B cell (primary cell): ENCODE measurements at places on chromosomes 6 and 20. TPM values are rescaled to one million over a fixed set of nuclear protein-coding genes. Genes with fewer than 3 reads are reported as not detected.

The ALDH5A1 gene
- total RNA-seq = 26.3 and 28.3 TPM in 2 replicates

The KCNS1 gene
- not detected in 2 replicates for total RNA-seq

The MUC21 gene
- total RNA-seq = not detected in 2 replicates

The LRRN4 gene
- total RNA-seq = not detected in 2 replicates

The SMOC2 gene
- total RNA-seq = 0.37 and 0.51 TPM in 2 replicates

GRCh38 chr20:62891111-62891510 is 29.5 kb upstream of the TCFL5 start:
- no peak for DNase-seq
- no peak overlapping the region for H3K4me3 ChIP-seq
- H3K27me3 ChIP-seq = no peaks in the 10 kb centered on the region
- H3K4me1 ChIP-seq = no peaks in the 10 kb centered on the region

DNA sequence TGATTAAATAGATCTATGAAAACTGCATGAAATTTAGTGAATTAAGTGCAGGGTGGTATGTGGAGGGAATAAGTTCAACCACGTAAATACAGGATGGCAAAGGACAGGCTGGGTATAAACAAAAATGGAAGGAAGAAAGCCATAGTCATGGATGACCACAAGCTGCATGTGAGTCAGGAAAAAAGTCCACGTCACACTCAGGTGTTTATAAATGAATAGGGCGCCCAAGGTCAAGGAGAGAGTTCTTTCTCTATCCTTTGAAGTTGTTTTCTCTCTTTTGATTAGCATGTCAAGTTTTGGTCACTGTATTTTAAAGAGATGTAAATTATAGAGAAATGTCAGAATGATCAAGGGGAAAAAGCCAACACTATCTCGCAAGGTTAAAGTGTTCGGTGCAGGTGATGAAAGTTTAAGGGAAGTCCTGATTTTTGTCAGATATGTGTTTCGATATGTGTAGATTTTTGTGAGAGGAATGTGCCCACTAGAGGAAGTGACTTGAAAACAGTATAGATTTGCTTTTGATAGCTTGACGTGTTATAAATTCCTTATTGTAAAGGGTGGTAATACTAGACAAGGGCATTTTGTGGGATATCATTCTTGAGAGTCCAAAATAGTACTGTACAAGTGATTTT is 58.7 kb downstream of the MAP3K4 start:
- no peak overlapping the region for H3K27ac ChIP-seq
- DNase-seq = no peak
- no peaks in the 10 kb centered on the region for H3K4me1 ChIP-seq
- H3K4me3 ChIP-seq = no peak overlapping the region
- H3K36me3 ChIP-seq = peaks cover 7% of the 10 kb centered on the region

DNA sequence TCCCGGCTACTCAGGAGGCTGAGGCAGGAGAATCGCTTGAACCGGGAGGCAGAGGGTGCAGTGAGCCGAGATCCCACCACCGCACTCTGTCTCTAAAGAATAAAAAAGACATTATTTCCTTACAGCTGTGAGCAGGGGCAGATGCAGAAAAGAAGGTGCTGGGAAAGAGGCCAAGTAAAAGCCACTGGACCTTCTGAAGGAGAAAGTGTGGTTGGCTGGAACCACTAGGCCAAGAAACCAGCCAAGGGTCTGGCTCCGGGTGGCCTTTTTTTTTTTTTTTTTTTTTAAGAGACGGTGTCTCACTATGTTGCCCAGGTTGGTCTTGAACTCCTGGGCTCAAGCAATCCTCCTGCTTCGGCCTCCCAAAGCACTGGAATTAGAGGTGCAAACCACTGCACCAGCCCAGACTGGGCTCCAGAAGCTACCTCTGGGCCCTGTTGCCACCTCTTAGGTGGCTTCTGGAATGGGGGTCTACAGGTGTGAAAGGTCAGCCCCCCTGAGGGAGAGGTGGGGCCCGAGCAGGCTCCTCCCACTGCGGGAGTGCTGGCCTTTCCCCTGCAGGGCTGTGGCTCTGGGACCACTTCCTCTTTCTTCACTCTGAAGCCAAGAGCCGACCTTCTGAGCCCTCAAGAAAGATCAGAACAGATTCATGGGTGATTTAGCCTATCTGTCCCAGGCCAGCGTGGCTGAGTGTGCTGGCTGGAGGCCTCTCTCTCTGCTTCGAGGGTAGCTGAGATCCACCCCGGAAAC is at the start of gene FGD2:
FGD2 (plus strand) TSS at position 595 of the 750 bp plus-strand sequence. CDS start 163 bp downstream, outside the sequence.
- H3K4me1 ChIP-seq = peaks cover 56% of the 10 kb centered on the region
- peaks cover 23% of the 10 kb centered on the region for H3K36me3 ChIP-seq
- peak within 1 kb of the TSS; percentile 93 for H3K4me3 ChIP-seq
- peak within 1 kb of the TSS; percentile 80 for H3K27ac ChIP-seq
- peak; percentile 89 for DNase-seq

DNA sequence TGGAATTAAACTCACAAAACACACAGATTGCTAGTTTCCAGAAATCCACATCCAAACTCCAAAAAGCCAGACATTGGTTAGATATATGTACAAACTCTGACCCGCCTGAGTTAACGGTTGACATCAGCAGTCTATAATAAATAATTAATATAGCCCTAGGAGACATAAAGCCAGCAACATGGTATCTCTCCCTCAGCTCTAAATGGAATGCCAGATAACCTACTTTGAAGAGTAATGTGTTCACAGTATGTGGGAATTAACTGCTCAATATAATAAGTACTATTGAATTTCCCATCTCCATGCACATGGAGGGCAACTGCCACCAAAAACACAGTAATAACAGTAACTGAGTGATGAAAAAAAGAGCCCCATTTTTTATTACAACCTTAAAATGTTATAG is 383.2 kb downstream of the CD83 start:
- H3K27ac ChIP-seq = no peak overlapping the region
- H3K36me3 ChIP-seq = no peaks in the 10 kb centered on the region
- H3K27me3 ChIP-seq = no peaks in the 10 kb centered on the region
- no peak for DNase-seq
- no peaks in the 10 kb centered on the region for H3K4me1 ChIP-seq
- H3K4me3 ChIP-seq = no peak overlapping the region

DNA sequence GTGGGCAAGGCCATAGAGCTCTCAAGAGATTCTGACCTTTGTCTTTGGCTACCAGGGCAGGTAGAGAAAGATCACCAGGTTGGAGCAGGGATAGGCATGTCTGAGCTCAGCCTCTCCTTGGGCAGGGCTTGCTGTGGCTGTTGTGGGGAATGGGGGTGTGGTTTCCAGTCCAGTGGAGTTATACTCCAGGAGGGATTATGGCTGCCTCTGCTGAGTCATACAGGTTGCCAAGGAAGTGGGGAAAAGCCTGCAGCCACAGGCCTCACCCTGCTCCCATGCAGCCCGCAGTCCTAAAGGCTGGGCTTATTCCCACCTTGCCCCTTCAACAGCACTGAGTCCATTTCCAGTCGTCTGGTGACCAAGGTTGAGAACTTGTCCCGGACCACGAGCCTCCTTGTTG is 21.9 kb downstream of the MEP1A start:
- no peak overlapping the region for H3K27ac ChIP-seq
- no peak overlapping the region for H3K4me3 ChIP-seq
- DNase-seq = no peak
- no peaks in the 10 kb centered on the region for H3K27me3 ChIP-seq
- no peaks in the 10 kb centered on the region for H3K36me3 ChIP-seq
- H3K4me1 ChIP-seq = no peaks in the 10 kb centered on the region

- no peaks in the 10 kb centered on the region for H3K27me3 ChIP-seq
- H3K36me3 ChIP-seq = no peaks in the 10 kb centered on the region
- H3K4me3 ChIP-seq = no peak overlapping the region
- no peaks in the 10 kb centered on the region for H3K4me1 ChIP-seq
- H3K27ac ChIP-seq = no peak overlapping the region
These were observed 233.6 kb downstream of the TTLL2 start for GRCh38 chr6:167558246-167559177.

GRCh38 chr20:63562461-63563224 is 8.7 kb downstream of the FNDC11 start:
- no peaks in the 10 kb centered on the region for H3K36me3 ChIP-seq
- no peak for DNase-seq
- no peak overlapping the region for H3K27ac ChIP-seq
- no peak overlapping the region for H3K4me3 ChIP-seq
- H3K4me1 ChIP-seq = peaks cover 11% of the 10 kb centered on the region
- no peaks in the 10 kb centered on the region for H3K27me3 ChIP-seq

DNA sequence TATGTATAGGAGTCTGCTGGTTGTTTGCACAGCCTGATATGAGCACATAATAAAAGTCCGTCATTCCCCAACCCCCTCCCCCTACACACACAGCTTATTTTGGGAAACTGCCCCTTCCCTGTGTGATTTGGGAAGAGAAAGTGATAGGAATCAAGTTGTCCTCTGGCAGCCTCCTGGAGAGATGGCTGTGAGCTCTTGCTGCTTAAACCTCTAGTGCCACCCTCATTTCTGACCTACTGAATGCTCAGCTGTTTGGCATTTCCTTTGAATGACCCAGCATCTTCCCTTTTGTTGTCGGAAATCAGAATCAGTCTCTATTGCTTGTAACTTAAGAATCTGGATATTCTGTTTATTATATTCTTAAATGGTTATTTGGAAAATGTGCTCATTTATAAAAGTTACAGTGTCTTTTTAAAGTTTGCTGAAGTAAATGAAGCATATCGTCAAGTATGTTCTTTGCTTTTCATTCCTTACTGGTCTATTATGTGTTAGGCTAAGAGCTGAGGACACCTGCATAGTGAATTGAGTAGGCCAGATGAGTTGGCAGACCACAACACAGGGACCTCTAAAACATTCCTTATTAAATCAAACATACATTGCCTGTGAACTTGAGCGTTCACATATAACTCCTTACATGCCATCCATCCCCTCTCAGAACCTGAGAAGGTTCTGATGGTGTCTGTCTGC is 5.5 kb downstream of the RWDD2A start:
- DNase-seq = no peak
- H3K27me3 ChIP-seq = no peaks in the 10 kb centered on the region
- H3K4me1 ChIP-seq = peaks cover 14% of the 10 kb centered on the region
- no peak overlapping the region for H3K4me3 ChIP-seq
- no peak overlapping the region for H3K27ac ChIP-seq
- no peaks in the 10 kb centered on the region for H3K36me3 ChIP-seq
